ENCODE measurements at places on chromosomes 11 and 22.
A peak's percentile ranks its signal among the peaks of the same experiment; 100 is the strongest.

- no peak for DNase-seq
Observed at GRCh38 chr11:22344081-22344480, 5.9 kb downstream of the SLC17A6 start.

GRCh38 chr11:123429336-123429735 lies 733 bp upstream of the GRAMD1B start:
- DNase-seq, result no peak

GRCh38 chr11:76523147-76523546 lies 78.3 kb downstream of the EMSY start:
- DNase-seq, result no peak

- peak; percentile 29 for DNase-seq
Observed at GRCh38 chr11:14454861-14455632, 44.6 kb downstream of the COPB1 start.

- DNase-seq, result no peak
Observed at GRCh38 chr11:14266622-14267021, 92.4 kb downstream of the RRAS2 start.

- DNase-seq, result peak; percentile 50
Observed at GRCh38 chr11:112113539-112114457, 27.1 kb downstream of the SDHD start.

DNA sequence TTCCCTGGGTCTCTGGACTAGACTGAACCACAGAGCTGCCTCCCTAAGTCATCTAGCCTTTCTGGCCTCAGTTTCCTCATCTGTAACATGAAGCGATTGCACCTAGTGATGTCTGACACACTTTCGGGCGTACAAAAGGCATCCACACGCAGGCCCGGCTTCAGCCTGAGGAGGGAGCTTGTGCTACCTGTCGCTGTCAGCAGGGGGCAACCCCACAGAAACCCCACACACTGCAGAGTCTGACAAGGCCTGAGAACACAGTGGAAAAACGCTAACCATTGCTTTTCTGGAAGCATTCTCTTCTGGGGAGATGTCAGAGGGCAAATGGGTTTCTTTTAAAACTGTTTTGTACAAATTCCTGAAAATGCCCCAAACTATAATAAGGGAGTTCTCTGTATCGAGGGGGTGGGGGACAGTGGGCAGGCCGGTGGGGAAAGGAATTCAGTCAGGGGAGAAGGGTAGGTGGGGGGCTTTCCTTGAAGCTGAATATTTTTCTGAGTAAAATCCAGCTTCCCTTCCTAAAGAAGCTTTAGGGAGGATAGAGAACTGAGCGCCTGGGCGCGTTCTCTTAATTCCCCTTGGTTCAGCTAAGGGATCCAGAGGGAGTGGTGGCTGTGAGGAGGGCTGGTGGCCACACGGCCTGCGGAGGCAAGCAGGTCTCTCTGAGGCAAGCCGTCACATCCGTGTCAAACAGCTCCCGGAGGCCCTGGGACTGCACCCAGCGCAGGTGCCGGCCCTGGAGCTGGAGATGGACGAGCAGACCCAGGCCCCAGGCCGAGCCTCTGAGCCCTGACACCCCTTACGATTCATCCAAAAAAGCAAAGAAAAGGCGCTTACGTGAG lies 533 bp downstream of the ELF5 start:
- DNase-seq, result peak; percentile 38

DNA sequence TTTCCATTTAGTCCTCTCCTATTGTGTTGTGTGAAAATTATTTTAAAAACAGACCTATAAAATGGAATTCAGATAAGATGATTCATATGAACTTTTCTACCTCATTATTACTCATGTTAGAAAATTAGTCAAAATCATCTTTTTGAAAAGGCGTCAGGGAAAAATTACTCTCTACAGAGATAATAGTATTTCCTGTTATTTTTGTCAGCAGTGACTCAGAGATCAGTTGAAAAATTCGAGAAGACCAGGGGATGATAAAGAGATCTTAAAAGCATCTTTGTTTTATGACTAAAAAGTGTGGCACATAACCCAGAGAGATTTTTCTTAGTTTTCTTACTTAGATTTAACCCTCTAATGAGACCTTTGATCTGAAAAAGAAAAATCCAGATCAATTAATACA lies 157.9 kb upstream of the CARD18 start:
- DNase-seq, result no peak

DNA sequence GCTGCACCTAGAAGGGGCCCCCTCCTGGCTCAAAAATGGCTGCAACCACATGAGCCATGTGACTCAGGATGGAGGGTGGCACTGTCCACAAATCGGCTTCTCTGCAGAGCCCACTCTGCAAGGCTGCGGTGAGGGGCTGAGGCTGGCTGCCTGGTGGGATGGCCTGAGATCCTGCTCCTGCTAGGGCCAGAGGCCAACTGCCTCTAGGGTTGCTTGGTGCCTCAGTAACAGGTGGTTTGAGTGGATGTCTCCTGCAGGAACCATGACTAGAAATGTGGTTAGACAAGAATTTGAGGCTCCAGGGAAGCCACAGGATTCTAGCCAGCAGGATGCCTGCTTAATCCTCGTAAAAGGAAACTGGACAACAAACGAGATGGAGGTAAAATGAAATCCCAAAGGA lies 17.1 kb downstream of the PATZ1 start:
- no peak for DNase-seq

- no peak for DNase-seq
Observed at GRCh38 chr11:63770763-63771162, 2.2 kb upstream of the ZFTA start.

GRCh38 chr22:41922328-41922727 lies 4.3 kb downstream of the TNFRSF13C start:
- no peak for DNase-seq

GRCh38 chr11:59616396-59616982 lies 915 bp upstream of the OSBP start:
- no peak for DNase-seq

DNA sequence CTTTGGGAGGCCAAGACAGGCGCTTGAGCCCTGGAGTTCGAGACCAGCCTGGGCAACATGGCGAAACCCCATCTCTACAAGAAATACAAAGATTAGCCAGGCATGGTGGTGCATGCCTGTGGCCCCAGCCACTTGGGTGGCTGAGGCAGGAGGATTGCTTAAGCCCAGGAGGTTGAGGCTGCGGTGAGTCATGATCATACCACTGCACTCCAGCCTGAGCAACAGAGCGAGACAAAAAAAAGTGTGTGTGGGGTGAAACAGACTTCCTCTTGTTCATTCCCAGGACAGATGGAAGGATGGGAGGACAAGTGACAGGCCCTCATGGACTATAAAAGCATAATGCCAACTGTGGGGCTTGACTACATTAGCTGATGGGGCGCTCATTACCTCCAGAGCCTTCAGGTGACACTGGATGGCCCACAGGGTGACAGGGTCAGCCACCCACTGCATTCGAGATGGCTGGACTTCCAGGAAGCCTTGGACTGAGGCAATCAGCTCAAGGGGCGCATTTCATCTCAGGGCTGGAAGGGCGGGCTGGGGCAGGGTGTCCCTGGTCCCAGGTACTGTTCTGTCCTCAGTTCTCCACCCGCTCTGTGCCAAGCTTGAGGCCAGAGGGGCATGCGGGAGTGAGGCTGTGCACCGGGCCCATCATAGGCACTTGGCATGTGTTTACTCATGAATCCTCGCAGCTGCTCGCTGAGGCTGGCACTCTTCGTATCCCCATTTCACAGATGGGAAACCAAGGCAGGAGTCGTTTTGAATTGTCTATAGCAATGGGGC lies 12.5 kb downstream of the NPTXR start:
- DNase-seq, result no peak

DNA sequence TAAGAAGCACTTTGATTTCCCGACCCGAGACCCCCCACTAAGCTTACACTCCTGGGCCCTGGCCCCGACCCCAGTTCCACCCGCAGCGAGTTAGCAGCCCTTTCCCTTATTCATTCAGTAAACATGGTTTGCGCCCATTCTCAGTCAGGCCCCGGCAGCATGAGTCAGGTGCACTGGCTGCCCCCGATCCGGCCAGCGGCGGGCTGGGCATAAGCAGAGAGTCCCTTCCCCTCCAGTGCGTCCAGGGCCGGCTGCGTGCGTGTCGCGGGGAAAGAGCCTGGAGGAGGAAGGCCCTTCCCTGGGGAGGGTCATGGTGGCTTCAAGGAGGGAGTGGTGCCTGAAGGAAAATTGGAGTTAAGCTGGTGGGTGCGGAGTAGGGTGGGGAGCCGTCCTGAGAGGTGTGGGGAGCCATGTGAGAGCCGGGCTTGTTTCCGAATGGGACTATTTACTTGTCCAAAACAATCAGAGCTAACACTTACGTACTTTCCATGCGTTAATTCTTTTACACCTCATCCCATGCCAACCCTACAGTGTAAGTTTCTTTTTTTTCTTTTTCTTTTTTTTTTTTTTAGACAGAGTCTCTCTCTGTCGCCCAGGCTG lies 657 bp downstream of the IGHMBP2 start:
- DNase-seq, result peak; percentile 18

GRCh38 chr22:25393121-25393805 lies 171.2 kb upstream of the GRK3 start:
- no peak for DNase-seq

DNA sequence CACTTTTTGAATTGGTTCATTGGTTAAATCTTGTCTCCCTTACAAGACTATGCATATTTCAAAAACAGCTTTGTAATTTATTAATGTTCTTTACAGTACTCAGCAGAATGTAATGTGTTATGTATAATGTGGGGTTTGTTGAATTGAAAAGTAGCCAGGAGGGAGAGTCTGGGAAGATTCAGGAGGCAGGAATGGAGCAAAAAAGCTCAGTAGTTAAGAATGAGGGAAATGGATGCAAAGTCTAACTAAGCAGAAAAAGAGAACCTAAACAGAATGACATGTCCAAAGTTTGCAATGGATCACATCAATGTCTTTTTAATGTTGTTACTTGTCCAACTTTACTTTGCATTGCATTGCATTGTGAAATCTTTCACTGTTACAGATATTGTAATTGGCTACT lies 86.5 kb upstream of the CARD18 start:
- no peak for DNase-seq

DNA sequence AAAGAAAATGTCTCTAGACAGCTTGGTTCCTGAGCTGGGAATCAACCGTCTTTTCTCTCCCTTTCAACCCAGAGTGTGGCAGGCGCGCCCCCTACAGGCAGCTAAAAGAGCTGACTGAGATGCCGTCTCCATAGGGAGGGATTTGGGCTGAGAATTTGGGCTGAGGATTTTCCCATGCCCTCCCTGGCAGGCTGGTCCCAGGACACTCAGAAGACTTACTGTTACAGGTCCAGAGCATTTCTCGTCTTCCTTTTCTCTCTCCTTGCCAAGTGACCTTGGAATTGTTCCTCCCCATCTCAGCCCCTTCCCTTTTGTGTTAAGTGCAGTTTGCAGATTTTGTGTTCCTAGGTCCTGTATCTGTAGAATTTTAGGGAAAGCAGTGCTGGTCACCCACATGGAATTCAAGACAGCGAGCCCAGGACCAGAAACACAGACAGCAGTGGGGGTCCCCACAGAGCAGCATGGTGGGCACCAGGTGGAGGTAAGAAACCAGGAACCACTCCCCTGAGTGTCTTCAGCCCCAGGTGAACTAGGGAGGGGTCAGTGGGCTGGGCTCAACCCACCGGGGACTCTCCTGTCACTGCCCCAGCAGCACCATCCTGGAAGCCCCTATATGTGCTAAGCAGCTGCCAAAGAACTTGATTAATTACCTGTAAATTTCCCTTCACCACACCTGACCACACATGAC lies 9.9 kb upstream of the IGLL5 start:
- DNase-seq, result peak; percentile 80

- DNase-seq, result peak; percentile 55
Observed at GRCh38 chr11:35173616-35174566, 34.9 kb downstream of the CD44 start.

- no peak for DNase-seq
Observed at GRCh38 chr11:69605737-69606526, 35.0 kb upstream of the CCND1 start.

DNA sequence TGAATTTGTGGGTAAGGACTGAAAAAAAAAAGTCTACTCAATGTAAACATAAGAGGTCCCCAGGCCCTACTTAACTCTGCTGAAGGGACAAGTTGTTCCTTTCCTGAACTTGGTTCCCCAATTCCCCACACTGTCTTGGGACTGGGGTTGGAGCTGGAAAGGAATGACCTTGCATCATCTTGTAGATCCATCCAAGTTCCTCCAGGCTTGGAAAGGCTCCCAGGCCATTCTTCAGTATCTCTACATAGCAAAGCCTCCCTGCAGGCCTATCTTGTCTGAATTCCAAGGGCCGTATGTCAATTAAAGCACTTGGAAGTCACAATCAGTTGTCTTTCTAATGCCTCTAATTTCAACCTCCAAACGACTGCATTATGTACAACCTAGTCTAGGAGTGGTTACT lies 361.2 kb downstream of the TMEM135 start:
- no peak for DNase-seq

DNA sequence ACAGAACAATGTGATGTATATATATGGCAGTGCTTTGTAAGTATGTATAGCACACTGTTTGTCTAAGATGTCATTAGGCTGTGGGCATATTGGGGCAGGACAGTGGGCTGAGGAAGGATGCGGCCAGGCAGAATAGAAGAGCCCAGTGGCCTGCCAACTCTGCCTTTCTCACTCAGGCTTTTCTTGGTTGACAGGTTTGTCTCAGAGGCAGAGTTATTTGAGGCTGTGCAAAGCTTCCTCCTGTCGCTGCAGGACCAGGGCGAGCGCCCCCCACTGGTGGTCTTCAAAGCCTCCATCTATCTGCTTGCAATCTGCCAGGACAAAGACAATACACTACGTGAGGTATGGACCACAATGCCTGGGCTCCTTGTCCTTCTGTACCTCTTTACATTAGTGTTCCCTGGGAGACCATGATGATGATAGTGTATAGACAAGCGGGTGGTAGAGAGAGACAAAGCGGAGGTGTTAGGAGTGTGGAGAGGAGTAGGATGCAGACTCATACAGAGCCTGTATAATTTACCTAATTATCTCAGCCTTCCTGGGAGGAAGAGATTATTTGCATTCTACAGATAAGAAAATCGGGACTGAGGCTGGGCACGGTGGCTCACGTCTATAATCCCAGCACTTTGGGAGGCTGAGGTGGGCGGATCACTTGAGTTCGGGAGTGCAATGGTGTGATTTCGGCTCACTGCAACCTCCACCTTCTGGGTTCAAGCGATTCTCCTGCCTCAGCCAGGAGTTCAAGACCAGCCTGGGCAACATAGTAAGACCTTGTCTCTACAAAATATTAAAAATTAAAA lies 37.3 kb upstream of the CCDC134 start:
- peak; percentile 39 for DNase-seq

DNA sequence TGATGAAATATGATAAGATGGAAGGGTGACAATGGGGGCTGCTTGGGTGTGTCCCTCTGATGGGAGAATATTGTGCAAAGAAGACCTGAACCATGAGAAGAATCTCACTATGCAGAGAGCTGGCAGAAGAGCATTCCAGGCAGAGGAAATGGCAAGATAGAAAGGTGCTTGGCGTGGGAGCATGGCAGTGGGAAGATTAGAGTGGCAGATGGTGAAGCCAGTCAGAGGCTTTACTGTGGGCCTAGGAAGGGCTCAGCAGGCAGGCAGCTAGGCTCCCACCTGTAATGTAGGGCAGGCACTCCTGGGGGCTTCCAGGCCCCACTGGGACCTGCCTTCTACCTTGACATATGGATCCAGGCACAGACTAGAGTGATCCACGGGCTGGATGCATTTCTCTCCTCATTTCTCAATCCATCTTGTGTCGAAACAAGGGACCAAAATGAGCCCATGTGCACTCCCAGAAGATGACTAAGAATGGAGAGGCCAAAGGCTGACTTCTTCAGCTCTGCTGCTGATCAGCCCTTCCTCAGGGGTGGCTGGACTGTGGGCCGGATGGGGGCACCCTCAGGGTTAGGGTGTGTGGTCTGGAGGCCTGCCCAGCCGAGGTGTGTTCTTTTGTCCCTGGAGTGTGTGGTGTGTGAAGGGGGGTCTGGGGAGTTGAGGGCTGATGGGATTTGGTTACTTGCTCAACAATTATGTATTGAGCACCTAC lies 88.3 kb downstream of the TSPAN18 start:
- DNase-seq, result no peak
